ENCODE measurements at places on chromosomes 16 and 17. TPM values are rescaled to one million over a fixed set of nuclear protein-coding genes. Genes with fewer than 3 reads are reported as not detected.

GRCh38 chr16:19167710-19168370 is at the start of gene SYT17:
TSS of gene SYT17 (plus strand) at chr16:19168240. CDS start at chr16:19168647, 407 bp downstream.
- DNase-seq = no peak

Gene ACSM2A
- total RNA-seq = not detected

DNA sequence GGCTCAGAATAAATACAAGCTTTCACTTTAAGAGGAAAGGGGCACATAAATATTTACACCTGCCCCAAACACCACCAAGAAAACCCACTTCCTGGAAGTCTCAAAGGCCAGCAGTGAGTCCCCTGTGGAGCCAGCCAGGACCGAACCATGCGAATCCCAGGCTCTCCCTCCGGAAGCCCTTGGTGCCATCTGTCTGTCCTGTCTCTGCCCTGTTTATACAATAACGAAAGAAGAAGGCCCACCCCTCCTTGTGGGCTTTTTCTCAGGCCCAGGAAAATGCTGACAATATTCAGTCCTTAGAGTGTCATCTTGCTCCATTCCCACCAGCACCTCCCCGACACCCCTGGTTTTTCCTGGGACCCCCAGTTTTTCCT is 3.6 kb upstream of the SLC6A4 start:
- no peak for DNase-seq

Gene ADCY9
- 29.8 TPM for total RNA-seq

GRCh38 chr16:58938811-58939210 is 204.7 kb upstream of the GOT2 start:
- DNase-seq = no peak

- DNase-seq = no peak
Measured at GRCh38 chr17:51050291-51051033, 70.2 kb downstream of the SPAG9 start.

DNA sequence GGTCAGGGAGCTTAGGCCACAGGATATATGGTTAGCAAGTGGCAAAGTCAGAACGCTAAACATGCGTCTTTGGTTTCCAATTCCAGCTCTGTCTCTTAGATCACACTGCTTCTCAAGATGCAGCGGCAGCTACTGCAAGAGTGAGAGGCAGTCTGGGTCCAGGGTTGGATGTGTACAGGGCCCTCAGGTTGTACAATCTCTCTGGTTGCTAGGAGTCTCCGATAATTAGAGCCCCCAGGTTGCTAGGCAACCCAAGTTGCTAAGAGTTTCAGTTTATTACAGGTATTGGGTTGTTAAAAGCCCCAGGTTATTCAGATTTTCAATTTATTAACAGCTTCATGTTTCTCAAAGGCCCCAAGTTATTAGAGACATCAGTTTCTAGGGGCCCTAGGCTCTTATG is 15.5 kb upstream of the SPACA3 start:
- DNase-seq = no peak

DNA sequence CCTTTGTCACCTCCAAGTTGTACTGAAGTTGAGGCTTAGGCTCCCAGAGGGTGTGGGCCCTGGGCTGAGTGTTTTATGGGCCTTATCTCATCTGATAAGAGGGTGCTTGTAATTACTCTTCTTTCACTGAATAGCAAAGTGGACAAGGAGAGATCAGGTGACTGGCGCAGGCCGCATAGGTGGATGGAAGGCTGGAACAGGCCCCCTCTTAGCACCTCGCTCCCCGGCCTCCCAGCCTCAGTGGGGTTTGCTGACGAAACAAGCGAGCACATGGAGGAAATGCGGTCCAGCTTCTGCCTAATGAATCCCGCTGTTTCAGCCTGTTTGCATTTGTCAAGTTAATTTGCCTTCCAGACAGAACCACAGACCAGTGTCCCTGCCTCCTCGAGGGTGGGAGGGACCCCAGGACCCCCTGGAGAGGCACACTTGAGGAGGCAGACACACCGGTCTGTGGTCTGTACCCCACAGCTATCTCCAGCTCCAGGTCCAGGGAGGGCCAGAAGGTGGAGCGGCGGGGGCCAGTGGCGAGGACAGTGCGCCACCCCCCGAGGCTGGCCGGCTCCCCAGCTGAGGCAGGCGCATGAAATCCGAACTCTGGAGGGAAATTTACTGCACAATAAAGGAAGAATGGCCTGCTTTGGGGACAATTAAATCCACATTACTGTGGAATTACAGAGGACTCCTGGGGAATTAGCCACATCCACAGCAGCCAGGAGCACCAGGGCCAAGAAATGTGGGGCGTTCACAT is 123.4 kb downstream of the NTN1 start:
- no peak for DNase-seq

DNA sequence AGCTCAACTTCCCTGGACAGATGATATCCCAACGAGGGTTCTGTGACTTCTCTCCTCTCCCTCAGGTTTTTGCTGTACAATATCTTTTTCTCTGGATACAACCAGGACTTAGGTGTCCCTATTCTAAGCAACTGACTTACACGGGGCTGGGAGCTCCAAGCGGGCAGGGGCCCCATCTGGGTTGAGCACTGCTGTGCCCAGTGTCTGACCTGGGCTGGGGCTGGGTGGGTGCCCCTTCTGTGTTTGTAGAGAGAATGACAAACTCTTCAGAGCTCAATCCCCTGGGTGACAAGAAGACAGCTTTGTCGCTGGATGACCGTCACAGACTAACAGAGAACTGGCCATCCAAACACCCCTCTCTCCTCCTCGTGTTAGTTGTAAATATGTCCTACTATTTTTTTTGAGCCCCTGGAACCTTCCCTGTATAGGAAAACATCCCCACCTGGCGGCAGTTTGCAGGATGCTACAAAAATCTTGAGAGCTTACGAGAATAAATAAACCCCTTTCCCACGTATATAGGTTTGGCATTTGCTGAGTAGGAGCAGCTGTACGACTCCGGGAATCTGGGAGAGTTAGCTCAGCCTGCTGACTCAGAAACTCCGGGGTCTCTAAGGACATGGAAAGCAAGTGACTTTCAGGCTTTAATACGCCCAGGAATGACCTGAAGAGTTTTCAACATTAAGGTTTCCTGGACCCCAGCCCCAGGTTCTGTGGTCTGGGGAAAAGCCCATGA is 23.7 kb upstream of the RCVRN start:
- DNase-seq = no peak

GRCh38 chr16:85173981-85174751 is 61.9 kb upstream of the CIBAR2 start:
- DNase-seq = peak; percentile 24

GRCh38 chr17:32494621-32495358 is 8.0 kb downstream of the CDK5R1 start:
- no peak for DNase-seq

Gene PRSS33
- 0.59 TPM for total RNA-seq

- DNase-seq = no peak
Measured at GRCh38 chr17:16329519-16330271, 23.6 kb downstream of the CENPV start.

Gene FBXW10
- total RNA-seq = not detected

- DNase-seq = no peak
Measured at GRCh38 chr16:17068524-17068923, 402.2 kb downstream of the XYLT1 start.

DNA sequence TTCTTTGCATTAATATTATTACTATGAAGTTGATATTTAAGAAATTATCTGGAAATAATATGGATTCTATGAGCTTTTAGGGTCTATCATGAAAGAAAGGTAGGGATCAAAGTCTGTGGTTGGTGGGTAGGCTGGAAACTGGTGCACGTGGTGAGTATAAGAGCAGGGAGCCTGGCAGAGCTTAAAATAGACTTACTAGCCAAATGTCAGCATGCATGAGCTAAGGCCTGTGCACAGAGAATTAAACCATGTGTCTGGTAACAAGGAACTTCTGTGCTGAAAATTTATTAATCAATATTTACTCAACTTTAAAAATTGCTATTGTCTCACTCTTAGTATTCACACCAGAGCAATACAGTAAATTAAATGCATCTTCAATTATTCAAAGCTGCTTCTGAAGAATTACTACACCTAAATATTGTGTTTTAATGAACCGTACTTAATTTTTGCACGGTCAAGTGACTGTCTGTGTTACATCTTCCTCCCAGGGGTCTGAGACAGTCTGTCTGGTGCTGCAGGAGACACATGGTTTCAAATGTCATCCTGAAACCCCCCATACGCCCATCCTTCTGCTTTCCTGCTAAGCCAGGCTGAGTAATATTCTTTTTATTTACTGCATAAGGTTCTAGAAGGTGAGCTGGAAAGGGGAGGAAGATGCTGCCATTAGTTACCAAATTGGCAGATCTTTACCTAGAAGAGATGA is 161.0 kb upstream of the NLRP1 start:
- DNase-seq = no peak

Gene TRPV3
- 0.31 TPM for total RNA-seq

Gene TAT
- total RNA-seq = 0.49 TPM

Gene CCL8
- total RNA-seq = not detected

GRCh38 chr16:56710181-56710737 is 19.7 kb upstream of the NUP93 start:
- no peak for DNase-seq

DNA sequence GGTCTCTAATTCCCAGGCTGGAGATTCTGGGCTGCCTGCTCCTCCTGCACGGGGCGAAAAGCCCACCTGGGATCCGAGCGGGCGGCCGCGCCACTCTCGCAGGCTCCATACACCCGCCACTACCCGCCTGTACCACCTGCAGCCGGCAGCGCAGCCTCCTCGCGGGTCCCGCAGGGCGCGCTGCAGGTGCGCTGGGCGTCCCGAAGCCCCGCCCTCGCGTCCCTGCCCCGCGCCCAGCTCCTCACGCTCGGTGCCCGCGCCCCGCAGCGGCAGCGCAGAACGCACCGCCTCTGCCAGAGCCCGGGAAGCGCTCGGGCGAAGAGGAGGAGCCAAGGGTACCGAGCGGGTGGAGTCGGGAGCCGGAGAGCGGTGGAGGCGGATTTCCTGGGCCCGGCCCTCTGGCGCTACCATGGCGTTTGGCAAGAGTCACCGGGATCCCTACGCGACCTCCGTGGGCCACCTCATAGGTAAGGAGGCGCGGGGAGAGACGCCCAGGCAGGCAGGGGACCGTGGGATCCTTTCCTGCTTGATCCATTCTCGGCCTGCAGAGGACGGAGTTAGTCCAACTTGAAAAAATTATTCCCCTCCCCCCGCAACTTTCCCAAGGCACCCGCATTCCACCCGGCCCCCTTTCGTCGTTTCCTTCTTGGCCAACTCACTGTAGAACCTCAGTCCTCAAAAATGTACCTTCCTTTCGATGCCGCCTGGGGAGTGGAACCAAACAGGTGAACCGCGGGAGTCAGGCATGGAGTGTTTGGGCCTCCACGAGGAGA is at the start of gene TOM1L1:
Gene TOM1L1 (plus strand): TSS at position 396 of the 773 bp plus-strand sequence. CDS start 14 bp downstream, at position 410.
- no peak for DNase-seq

Gene PIGL
- total RNA-seq = 14.8 TPM

DNA sequence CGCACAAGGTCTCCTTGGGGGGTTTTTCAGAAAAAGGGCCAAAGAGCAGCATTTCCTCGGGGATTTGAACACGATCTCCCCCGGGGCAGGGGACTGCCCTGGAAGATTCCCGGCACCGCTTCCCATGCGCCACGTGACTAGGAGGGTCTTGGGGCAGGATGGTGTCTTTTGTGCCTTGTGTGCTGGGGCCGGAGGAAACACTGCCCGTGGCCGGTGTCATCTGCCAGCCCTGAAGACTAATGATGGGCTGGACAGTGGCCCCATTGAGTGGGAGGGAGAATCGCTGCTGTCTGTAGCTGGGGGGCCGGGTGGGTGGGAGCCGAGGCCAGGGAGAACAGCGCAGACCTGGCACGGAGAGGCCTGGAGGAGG is 315.1 kb downstream of the SEC14L1 start:
- no peak for DNase-seq

GRCh38 chr16:55955424-55955823 is 80.3 kb upstream of the CES5A start:
- DNase-seq = no peak

DNA sequence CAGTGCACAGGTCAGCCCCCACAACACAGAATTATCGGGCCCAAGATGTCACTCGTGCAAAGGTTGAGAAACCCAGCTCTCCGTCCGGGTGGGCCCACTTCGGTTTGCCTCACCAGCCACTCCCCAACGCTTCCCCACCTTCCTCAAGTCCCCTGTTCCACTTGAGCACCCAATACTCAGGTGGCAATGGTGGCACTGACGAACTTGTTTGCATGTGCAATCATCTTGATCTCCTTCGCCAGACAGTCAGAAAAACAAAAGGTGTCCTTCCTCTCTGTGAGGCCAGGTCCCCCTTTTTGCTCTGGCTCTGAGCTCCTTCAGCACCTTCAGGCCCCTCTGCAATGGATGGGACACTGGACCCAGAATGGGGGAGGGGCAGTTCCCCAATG is 3.7 kb downstream of the GGA2 start:
- no peak for DNase-seq

DNA sequence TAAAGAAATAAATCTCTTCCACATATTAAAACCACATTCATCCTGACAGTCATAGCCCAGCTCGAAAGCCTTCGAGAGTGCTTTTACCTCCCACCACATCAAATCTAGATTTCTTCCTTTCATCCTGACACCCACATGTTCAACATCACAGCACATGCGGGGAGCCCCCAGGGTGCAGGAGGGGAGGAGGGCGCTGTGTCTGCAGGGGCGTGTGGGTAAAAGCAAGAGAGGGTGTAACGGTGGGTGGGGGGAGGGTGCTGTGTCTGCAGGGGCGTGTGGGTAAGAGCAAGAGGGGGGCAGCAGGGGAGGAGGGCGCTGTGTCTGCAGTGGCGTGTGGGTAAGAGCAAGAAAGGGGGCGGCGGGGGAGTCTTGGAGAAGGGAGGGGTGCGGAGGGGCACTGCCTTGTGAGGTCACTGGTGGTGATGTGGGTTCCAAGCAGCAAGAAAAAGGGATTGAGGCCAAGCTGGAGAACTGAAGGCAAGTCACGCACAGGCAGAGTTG is 34.7 kb downstream of the ADCY9 start:
- DNase-seq = no peak

DNA sequence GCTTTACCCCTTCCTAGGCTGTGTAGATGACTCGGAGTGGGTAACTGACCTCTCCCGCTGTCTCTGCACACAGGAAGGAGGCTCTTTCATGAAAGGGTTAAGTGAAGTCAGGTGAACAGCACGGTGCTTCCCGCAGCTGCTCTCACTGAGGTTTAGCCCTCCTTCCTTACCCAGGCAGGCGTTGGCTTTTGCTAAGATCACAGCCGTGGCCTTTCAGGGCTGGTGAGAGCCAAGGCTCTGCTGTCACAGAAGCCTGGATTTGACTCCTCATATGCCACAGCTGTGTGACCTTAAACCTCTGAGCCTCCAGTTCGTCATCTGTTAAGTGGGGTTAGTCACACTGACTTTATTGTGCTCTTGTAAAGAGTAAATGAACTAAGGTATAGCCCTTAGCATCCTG is 90.9 kb upstream of the PLCG2 start:
- DNase-seq = no peak

Gene SYCE1L
- total RNA-seq = 4.5 TPM

- no peak for DNase-seq
Measured at GRCh38 chr17:68255151-68255550, 7.3 kb downstream of the AMZ2 start.

Gene PNPO
- total RNA-seq = 20.1 TPM

GRCh38 chr16:67399749-67400704 is 6.7 kb upstream of the TPPP3 start:
- no peak for DNase-seq

- DNase-seq = no peak
Measured at GRCh38 chr16:81397879-81398520, 46.6 kb upstream of the CMIP start.

All from Panc1 (cell line).